ENCODE measurements at places on chromosomes 12 and 14.

GRCh38 chr12:131087991-131088700 is 134.4 kb downstream of the ADGRD1 start:
- peak; percentile 12 for DNase-seq

DNA sequence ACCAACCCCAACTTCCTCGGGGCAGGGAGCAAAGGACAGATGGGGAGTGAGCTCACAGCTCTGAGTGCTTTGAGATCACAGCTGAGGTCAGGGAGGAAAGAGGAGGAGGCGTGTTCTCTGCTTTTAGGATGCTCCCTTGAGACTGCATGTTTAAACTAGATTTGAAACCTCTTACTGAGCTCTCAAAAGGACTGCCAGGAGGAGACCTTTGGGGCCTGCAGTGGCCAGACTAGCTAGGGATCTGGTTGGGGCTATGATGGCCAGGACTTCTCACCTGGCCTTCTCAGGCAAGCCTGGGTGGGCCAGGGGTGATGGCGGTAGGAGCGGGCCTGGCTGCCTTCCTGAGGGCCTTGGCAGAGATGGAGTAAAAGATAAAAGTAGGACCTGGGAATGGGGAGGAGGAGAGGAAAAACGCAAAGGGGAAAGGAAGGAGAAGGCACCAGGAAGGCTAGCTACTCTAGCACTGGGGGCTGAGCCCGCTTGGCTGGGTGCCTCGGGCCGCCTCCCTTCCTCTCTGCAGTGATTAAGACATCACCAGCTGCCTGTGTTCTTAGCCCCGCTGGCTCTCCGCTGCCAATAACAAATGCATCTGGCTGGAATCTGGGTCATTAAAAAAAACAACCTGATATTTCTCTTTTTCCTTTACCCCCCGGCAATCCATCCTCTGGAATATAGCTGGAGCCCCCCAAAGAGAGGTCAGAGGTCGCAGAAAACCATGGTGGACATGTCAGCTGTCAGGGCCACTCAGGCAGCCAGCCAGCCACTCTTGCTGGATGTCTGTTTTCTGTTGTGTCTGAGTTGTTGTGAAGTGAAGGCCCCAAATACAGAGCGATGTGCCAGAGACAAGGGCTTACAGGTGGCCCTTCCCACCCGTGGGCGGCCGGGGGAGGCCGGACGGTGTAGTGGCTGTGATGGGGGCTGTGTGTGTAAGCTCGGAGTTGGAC is 141.3 kb downstream of the TSPAN9 start:
- DNase-seq, result no peak

GRCh38 chr14:25411781-25412757 is 362.1 kb upstream of the STXBP6 start:
- no peak for DNase-seq

GRCh38 chr12:123280971-123281370 is 9.3 kb upstream of the CDK2AP1 start:
- no peak for DNase-seq

DNA sequence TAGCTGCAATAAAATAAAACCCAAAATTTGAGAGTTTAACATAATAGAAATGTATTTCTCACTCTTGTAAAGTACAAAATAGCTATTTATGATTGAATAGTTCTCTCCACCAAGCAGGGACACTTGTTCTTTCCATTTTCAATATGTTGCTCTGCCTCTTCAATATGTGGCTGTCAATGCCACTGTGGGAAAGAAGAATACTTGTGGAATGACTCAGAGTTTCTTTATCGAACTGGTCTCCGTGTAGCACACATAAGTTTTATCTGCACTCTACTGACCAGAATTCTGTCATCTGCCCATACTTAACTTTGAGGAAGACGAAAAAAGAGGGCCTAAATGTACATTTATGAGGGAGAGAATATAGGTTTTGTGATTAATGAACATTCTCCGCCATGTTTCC is 256.9 kb downstream of the ATXN7L3B start:
- no peak for DNase-seq

GRCh38 chr12:76674669-76675315 is 89.1 kb upstream of the ZDHHC17 start:
- no peak for DNase-seq

GRCh38 chr14:71119075-71119474 is 211.8 kb downstream of the PCNX1 start:
- no peak for DNase-seq

GRCh38 chr14:77761205-77761931 is 412 bp upstream of the SNW1 start:
- DNase-seq, result no peak

DNA sequence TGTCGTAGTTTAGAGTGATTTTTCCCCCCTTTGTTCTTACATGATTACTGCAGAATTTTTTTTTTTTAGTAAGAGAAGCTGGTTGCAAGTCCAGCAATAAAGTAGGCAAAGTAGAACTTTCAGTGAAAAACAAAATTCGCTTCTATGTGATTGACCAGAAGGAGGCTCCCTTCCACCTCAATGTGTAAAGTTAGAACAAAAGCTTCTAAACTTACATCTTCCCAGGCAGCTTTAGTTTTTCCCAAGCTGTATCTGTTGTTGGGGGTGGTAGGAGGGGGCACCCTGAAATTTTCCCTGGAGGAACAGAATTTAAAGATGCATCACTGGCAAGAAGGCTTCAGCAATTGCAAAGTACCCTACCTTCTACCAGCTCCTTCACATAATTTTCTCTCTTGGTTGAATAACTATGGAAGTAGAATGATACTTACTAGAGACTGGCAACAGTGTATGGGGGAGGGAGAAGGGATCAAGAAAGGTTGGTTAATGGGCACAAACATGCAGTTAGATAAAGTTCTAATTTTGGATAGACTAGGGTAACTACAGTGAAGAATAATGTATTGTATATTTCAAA is 87.3 kb upstream of the E2F7 start:
- DNase-seq, result no peak

DNA sequence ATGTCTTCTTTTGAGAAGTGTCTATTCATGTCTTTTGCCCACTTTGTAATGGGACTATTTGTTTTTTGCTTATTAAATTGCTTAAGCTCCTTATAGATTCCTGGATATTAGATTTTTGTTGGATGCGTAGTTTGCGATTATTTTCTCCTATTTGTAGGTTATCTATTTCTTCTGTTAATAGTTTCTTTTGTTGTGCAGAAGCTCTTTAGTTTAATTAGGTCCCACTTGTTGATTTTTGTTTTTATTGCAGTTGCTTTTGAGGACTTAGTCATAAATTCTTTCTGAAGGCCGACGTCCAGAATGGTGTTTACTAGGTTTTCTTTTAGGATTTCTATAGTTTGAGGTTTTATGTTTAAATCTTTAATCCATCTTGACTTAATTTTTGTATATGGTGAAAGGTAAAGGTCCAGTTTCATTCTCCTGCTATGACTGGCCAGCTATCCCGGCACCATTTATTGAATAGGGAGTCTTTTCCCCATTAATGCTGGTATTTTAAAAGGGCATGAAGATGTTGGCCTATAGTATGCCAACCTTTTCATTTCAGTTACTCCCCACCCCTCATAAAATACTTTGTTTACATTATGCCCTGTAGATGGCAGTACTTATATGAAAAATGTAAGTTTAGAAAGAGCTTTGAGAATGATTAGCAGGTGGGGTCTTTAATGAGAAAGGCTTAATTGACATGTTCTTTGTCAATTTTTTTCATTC is 62.9 kb upstream of the PSMA6 start:
- no peak for DNase-seq

DNA sequence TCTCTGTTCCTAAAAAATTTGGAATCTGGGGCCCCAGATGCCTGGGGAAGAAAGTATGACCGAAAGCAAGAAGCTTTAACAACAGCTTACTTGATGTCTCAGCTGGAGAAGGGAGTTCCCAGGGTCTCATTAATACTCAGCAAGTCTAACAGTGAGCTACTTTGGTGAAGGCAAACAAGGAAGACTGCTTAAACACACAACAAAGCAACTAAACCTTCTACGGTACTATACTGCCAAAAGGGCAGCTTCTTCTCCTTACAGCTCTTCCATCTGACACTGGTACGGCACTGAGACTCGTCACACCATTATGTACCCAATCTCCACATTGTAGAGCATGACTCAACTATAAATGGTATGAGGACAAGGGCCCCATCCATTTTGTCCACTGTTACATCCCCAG is 213.0 kb downstream of the MED13L start:
- DNase-seq, result no peak

- DNase-seq, result no peak
Observed at GRCh38 chr14:26370115-26370514, 227.7 kb downstream of the NOVA1 start.

DNA sequence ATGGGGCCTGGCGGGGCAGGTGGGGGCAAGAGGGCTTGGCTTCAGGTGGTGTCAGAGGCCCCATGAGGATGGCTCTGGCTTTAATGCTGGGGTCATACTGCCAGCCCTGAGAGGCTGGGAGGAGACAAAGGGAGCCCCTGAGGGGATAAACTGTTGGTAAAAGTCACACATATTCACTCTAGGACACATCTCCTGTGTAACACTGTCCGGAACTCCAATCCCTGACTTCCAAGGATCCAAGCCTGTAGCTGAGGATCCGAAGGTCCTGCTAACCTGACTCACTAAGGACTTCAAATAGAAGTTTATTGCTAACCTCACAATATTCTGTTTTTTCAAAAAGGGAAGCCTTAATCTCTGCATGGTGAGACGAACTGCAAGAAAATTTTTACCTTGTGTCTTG is 39.2 kb upstream of the GPR68 start:
- no peak for DNase-seq
